ENCODE measurements at places on chromosomes 12 and 14.
A peak's percentile ranks its signal among the peaks of the same experiment; 100 is the strongest.

- no peak for DNase-seq
Measured at GRCh38 chr14:85644211-85644610, 114.3 kb downstream of the FLRT2 start.

DNA sequence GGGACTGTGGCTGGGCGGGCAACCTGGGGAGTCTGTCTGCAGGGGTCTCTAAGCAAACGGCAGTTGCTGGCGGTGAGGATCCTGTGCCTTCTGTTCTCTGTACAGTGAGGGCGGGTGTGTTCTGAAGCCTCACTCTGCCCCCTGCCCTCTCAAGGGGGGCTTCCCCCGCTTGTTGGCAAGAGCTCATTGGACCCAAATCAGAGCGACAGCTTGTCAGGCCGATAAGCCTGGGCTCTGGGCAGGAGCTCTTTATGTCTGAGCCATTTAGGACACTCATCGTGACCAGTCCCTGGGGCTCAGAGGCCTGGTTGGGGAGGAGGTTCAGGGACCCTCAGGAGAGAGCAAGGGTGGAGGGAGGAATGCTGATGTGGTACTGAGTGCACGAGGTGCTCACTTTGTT is 136.0 kb downstream of the TSPAN9 start:
- DNase-seq, result no peak

- no peak for DNase-seq
Measured at GRCh38 chr12:73863546-73863945, 674.1 kb upstream of the ATXN7L3B start.

DNA sequence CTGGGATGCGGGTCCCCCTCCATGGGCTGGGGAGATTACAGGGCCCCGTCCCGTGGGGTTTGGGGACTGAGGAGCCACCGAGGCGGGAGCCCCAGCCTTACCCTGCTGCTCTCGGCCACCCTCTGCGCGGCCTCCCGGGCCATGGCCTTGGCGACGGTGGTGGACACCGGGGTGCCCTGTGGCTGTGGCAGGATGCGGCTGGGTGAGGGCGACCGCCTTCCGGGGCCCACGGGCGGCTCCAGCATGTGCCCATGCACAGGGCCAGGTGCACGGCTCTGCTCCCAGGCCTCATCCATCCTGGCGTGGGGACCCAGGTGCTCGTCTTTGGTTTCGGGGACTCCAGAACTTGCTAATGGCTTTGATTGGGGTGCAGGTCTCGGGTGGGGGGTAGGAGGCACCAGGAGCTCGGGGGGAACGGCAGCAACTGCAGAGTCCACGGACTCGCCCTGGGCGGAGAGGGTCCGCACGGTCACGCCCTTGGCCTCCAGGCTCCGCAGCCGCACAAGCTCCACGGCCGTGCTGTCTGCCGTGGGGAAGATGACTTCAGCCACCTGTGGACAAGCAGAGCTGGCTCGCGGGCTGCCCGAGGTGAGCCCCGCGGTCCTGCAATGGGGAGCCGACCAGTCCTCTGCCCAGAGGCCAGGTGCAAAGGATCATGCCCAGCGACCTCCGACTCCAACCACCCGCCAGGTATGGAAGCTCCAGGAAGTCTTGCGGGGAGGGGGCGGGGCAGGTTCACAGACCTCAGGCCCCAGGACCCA is 99.2 kb downstream of the PIWIL1 start:
- no peak for DNase-seq

- no peak for DNase-seq
Measured at GRCh38 chr12:101877806-101878242, 444 bp downstream of the DRAM1 start.

- DNase-seq, result no peak
Measured at GRCh38 chr14:80084196-80084595, 127.1 kb downstream of the DIO2 start.

DNA sequence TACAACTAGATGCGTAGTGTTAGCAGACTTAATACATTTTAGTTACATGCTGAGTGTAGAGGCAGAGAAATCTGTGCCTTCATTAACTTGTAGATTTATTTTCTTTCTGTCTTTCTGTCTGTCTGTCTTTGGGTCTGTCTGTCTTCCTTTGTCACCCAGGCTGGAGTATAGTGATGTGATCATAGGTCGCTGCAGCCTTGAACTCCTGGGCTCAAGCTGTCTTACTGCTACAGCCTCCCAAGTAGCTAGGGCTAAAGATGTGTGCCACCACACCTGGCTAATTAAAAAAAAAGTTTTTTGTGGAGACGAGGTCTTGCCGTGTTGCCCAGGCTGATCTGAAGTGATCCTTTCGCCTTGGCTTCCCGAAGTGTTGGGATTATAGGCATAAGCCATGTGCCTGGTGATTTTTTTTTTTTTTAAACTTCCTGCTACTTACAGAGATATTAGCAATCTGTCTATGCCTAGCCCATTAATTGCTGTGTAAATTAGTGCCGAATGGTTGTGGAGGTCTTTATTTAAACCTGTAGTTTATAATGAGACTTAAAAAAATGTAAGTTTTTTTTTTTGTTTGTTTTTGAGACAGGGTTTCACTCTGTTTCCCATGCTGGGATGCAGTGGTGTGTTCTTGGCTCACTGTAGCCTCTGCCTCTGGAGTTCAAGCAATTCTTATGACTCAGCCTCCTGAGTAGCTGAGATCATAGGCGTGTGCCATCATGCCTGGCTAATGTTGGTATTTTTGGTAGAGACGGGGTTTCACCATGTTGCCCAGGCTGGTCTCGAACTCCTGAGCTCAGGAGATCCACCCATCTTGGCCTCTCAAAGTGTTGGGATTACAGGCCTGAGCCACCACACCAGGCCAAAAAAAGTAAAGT is 22.8 kb downstream of the ERC1 start:
- no peak for DNase-seq

DNA sequence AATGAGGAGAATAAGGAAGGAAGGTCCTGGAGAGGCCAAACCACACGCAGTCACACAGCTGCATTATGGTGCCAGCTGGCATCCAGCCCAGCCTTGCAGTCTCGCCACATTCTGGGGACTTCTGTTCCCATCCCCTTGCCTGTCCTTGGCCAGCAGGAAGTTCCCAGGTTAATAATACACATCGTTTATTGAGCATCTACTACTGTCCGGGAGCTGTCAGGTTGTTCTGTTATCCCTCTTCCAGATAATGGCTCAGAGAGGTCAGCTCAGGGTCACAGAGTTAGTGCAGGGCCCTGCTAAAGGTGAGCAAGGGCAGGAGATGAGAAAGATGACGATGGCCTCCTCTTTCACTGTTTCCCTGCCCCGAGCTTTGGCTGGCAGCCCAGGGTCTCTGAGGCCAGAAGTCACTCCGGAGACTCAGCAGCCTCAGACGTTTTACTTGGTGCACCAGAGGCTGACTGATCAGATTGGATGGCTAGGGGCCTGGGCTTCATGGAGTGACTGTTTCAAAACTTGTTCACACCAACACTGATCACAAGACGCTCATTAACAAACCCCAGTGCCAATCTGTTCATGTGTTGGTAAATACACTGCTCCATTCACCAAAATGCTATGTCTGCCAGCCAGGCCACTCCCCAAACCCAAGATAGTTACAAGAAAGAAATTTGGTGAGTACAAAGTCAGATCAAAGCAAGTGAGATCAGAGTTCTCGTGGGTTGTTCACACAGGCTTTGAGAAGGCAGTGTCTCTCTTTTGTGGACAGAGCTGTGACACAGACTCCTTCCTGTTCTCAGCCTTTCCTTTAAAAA is 79.2 kb downstream of the B4GALNT3 start:
- peak; percentile 77 for DNase-seq

DNA sequence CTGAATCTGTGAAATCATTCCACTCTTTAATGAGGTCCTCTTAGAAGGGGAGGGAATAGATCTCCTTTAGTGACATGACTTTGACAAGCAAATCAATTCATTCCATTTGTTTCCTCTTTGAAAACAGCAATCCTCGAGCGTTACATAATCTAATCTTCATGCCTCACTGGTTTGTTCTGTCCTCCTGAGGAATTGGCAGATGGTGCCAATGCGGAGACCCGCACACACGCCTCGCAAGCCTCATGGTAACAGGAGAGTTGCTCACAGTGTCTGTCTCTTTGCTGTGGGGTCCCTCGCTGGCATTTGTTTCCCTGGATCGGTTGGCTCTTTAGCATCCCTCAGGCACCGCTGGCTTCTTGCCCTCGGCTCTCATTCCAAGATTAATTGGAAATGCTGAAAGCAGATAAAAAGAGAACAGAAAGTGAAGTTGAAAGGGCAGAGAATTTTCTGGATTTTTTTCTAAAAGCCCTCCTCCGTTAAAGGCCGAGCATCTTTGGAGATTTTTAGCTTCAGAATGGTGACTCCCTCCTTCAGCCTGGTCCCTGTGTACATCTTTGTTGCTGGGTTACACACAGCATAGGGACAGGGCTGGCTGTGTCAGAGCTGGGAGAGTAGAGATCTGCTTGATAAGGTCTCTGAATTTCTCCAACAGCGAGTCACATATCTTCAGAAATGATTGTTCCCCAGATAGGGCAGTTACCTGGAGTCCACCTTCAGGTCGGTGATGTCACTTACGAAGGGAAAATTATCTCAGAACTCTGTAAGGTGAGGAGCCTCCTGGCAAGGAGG is 10.1 kb upstream of the CABP1 start:
- DNase-seq, result no peak

DNA sequence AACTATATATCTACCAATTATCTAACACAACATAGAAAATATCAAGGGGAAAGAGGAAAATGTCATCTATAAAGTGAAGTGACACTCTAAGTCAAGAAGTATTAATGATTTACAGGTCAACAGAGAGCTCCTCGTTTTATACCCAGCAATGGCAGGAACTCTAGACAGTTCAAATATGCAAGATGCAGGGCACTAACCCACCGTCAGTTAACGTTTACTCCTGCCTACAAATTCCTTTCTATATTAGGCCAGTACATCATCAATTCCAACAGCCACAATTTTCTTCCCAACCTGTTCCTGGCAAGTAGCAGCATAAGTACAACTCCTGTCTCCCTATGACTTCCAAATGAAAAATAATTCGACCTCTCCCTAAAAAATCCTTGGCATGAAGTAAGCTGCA is 9.0 kb upstream of the KANSL2 start:
- no peak for DNase-seq

- no peak for DNase-seq
Measured at GRCh38 chr14:23646648-23647549, 10.7 kb downstream of the DHRS2 start.

GRCh38 chr12:6607751-6608591 is 792 bp upstream of the CHD4 start:
- peak; percentile 56 for DNase-seq

- DNase-seq, result no peak
Measured at GRCh38 chr14:102538602-102539543, 29.3 kb upstream of the ANKRD9 start.

DNA sequence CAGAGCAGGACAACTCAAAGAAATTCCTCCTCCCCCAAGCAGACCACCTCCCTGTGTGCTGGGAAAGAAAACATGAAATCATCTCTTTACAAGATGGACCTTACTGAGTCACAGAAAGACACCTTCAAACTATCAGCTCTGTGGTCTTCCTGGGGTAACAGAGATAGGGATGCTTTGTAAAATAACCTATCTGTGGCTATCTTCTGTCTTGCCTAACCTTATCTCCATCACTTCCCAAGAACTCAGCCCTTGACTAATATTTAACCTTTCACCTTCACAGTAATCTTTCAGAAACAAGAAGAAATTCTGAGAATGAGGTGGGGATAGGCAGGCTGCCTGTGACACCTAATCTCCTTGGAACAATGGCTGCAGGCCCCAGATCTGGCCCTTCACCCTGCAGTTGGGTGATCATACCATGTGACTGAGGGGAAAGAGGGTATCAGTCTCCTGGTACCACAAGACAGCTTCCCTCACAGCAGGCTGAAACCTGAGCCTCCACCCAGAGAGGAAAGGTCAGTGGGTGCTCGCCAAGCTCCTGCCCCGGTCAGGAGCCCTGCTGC is 27.4 kb upstream of the CEBPE start:
- DNase-seq, result no peak

GRCh38 chr12:125191361-125192087 is 126.3 kb downstream of the AACS start:
- no peak for DNase-seq

DNA sequence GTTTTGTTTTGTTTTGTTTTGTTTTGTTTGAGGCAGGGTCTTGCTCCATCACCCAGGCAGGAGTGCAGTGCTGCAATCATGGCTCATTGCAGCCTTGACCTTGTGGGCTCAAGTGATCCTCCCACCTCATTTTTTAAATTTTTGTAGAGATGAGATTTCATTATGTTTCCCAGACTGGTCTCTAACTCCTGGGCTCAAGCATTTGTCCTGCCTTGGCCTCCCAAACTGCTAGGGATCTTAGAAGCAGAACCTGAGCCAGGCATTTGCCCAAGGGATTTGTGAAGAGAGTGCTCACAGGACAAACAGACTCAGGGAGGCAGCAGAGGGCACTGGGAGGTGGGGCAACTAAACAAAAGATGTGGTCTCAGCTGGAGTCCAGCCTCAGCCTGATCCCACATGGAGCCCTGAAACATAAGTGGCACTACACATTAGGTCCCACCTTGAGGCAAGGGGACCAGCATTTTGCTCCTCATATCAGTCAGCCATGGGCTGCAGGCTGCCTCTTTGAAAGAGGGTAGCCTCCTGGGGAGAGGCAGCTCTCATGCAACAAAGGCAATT is 86.2 kb upstream of the CMKLR1 start:
- DNase-seq, result no peak

- no peak for DNase-seq
Measured at GRCh38 chr14:85165094-85165493, 364.9 kb upstream of the FLRT2 start.

DNA sequence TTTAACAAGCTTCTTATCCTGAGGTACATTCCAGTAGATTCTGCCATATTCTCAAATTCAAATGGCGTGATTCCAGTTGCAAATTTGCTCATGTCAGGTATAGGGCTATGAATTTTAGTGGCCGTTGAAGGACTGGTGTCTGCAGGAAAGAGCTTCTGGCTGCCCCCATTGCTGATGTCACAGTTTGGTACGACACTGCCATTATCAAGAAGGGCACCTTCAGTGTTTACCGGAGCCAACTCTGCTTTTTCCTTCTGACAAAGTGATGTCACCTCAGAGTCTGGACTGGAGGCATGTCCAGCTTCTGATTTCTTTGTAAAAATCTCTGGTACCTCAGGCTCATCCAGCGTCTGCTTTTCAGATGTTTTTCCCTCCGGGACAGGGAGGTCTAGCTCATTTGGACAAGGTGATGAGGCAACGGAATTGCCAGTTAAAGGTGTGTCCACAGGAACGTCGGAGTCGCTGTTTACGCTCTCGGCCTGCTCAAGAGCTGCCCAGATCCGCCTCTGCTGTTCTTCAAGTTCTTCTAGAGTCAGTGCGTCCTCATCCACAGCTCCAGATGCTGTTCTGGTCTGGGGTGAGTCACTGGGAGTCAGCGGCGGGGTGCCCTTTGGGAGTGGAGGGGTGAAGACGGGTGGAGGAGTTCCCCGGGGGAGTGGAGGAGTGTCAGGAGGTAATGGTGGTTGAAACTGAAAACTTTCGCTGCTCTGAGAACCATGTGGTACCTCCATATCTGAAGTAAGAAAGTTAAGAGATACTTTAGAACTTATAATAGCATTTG is 27.0 kb downstream of the ZCCHC8 start:
- no peak for DNase-seq

- no peak for DNase-seq
Measured at GRCh38 chr12:93448796-93449195, 7.0 kb upstream of the UBE2N start.

GRCh38 chr12:11729008-11729407 is 79.5 kb downstream of the ETV6 start:
- no peak for DNase-seq

- DNase-seq, result no peak
Measured at GRCh38 chr12:90355711-90356355, 599.1 kb downstream of the CCER1 start.

All from CD4-positive, alpha-beta T cell treated with Interleukin-6 at 100 ng/mL for 8 hours (primary cell).